Stimulated activated CD4-positive, alpha-beta T cell treated with anti-CD3 and anti-CD28 coated beads, Interleukin-12 subunit alpha, Interleukin-12 subunit beta, amount 100 ng/mL, for 24 hours (primary cell): ENCODE measurements at places on chromosomes 3 and 15.

DNA sequence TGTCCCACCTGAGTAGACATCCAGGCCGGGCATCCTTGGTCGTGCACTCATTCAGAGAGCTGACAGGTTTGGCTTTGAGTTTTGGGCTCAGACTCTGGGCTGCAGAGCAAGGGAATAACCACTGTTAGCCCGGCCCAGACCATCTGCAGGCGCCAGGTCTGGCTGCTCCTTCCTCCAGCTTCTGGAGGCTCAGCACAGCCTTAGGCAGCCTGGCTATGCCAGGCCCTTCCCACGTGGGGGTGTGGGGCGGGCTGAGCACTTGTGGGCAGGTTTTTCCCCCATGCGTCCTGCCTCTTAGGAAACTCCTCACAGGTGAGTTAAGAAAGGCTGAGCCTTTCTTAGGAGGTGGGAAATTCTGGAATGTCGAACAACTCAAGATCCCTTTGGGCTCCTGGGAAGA lies 11.2 kb downstream of the PLA2G4B start:
- DNase-seq, result no peak

DNA sequence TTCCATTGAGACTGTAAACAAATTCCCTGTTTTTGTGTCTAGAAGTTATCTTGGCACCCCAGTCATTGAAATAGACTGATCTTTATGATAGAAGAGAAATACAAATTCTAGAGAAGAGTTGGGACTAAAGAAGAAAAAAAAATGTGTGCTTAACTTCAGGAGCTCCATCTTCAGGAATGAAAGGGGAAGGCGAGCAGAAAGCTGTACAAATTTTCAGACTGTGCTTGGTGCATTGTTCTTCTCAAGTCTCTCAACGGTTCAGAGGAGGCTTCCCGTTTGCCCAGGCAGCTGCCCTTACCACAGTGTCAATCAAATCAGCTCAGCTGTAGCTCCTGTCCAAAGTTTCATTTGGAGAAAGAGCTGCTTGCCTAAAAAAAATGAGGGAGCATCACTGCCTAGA lies 41.7 kb downstream of the OXSM start:
- no peak for DNase-seq

GRCh38 chr15:48501208-48501607 lies 144.3 kb downstream of the FBN1 start:
- DNase-seq, result no peak

DNA sequence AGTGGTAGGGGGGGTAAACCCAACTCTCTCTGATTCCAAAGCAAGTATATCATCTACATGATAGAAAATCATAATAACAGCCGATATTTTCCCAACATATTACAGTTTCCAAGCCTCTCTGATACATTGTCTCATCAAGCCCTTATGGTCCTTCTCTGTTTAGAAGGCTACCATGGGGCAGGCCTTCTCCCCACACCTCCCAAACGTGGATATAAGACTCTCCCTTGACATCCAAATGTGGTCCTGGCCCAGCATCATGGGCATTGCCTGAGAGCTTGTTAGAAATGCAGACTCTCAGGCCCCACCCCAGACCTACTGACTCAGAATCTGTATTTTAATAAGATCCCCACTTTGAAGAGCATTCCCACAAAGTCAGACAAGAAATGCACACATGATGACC lies 17.7 kb upstream of the CCR9 start:
- no peak for DNase-seq

GRCh38 chr3:115397433-115397832 lies 225.9 kb upstream of the GAP43 start:
- DNase-seq, result no peak
